Activated naive CD8-positive, alpha-beta T cell treated with anti-CD3 and anti-CD28 coated beads, Interleukin-2, amount 10 ng/mL, durations not matched to agents 7 days and 5 days (primary cell): ENCODE measurements at places on chromosomes 16 and 17.

- DNase-seq: no peak
Observed at GRCh38 chr17:57481910-57482391, 225.6 kb downstream of the MSI2 start.

- no peak for DNase-seq
Observed at GRCh38 chr17:14762736-14763479, 462.0 kb downstream of the HS3ST3B1 start.

GRCh38 chr16:89596061-89596689, 17.3 kb upstream of the DPEP1 start:
- no peak for DNase-seq

DNA sequence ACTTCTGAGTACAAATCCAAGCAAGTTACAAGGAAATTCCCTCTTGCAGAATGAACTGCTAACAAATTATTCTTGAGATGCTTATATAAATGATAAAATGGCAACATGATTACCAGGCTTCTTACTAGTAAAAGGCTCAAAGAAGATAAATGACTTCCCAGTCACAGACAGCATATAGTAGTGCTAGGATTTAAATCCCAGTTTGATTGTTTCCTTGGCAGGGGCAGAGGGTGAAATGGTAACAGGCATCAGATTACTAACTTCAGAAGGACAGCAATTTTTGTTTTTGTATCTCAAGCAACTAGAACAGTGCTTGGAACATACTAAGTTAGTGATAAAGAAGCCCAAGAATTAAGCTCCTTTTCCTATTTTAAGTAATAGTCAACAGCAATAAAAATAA, 102.8 kb downstream of the SSH2 start:
- DNase-seq: no peak

- no peak for DNase-seq
Observed at GRCh38 chr17:21245639-21246084, 7.5 kb downstream of the NATD1 start.
